T-helper 9 cell (primary cell): ENCODE measurements at places on chromosomes 2 and 18.

GRCh38 chr18:26536664-26537063 lies 11.7 kb downstream of the KCTD1 start:
- no peak for DNase-seq

- DNase-seq = no peak
Measured at GRCh38 chr2:210839450-210839849, 283.1 kb downstream of the CPS1 start.

- no peak for DNase-seq
Measured at GRCh38 chr2:74991977-74992376, 33.5 kb downstream of the POLE4 start.

DNA sequence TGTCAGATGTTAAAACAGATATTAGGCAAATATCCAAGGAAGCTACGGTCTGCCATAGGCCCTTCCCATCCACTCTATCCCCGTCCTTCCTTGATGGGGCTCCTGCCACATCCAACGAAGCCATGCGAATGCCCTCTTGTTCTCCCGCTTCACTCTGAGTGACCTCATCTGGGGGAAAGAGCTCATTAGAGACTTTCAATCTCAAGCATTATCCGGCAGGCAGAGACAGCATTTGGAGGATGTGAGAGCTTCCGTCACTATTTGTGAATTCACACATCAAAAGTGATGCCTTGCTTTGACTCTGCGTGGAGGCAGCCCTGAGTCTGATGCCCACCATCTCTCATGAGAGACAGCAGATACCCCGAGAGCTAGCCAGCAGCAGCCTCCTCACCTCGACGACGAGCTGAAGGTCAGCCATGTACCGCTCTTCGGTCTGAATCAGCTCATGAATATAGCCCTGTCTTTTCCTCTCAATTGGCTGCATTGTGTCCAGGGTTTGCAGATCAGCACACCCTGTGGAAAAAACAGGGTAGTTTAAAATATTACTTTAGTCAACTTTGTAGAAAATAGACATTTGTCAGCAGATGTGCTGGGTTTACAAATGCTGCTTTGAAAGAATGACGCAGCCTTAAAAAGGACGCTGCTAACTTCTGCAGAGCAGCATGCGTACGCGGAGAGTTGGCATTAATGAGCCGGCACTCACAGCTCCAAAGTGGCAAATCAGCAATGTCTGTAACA lies 45.9 kb downstream of the FAM228A start:
- DNase-seq = no peak

DNA sequence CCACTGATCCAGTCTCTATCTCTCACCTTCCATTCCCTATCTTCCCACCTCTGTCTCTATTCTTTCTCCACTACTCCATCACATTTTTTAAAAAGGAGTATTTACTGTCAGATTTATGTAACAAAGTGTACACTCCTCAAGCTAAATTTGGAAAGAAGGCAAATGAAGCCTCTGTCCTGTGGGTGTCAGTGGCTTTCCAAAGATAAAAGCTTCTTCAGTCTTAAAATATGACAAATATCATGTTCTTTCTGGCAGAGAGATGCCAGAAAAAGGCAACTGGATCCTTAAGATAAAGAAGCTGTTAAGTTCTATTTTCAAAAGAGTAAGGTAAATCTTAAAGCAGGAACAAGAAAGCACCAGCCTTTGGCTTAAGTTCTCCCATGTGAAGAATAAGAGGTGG lies 7.1 kb downstream of the DUSP11 start:
- no peak for DNase-seq

- no peak for DNase-seq
Measured at GRCh38 chr2:120313695-120314615, 32.0 kb upstream of the INHBB start.

- DNase-seq = no peak
Measured at GRCh38 chr2:166539340-166540162, 45.5 kb upstream of the SCN7A start.

DNA sequence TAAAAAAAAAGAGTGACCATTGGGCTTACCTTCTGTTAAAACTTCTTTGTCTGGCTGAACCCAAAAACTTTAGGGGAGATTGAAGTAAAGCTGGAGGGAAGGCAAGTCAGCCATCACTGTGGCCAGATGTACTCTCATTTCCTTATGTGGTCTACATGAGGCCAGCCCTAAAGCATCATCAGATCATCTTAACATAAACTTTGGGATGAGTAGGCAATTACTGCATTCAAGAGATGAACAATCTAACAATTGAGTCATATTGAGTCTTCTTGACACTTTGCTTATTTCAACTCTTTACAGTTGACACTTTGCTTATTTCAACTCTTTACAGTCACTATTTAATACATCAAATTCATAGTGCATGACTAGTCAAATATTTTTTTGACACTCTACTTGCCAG lies 155.6 kb downstream of the QPCT start:
- DNase-seq = no peak

- DNase-seq = no peak
Measured at GRCh38 chr18:75249672-75250470, 39.3 kb downstream of the TSHZ1 start.

GRCh38 chr18:32271672-32272208 lies 81.9 kb downstream of the MEP1B start:
- no peak for DNase-seq

DNA sequence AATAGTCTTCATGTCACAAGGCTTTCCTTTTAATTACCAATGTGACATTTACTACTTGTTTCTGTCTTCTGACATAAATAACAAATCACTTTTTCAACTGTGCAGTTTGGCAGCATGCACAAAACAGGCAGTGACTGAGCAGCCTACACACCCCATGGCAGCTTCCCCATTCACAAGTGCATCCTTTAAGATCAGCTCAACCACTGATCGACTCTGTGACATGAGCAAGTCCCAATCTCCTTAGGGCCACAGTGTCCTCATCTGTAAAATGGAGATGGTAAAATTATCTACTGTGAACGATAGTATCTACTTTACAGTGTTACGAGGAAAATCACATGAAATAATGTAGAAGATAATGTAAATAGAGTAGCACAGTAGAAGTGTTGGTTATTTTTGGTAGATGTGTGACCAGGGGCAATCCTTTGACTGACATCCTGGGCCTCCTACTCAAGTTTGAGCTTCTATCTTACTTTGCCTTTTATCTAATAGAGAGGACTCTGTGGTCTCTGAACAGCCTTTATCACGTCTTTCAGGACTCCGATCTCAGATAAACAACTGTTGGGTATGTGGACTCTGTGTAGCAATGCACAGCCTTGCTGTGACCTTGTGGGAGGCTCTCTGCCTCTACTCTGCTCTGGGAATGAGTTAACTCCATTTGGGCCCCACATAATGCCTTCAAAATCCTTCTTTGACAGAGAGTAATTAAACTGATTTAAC lies 120.6 kb downstream of the PIGN start:
- DNase-seq = no peak

DNA sequence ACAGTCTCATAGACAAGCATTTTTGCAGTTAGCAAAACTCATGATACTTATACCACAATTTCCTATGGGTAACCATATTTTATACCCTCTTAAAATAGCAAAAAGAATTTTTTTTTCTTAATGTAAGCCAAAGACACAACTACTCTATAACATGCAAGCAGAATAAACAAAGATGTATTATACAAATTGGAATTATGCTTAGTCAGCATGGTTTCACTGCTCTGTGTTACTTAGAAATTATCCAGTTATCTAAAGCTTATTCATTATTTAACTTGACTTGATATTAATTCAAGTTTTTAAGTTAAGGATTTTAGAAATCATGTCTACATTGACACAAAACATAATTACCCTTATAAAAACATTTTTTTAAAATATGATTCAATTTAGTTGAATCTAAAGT lies 449.8 kb upstream of the CDH2 start:
- no peak for DNase-seq

DNA sequence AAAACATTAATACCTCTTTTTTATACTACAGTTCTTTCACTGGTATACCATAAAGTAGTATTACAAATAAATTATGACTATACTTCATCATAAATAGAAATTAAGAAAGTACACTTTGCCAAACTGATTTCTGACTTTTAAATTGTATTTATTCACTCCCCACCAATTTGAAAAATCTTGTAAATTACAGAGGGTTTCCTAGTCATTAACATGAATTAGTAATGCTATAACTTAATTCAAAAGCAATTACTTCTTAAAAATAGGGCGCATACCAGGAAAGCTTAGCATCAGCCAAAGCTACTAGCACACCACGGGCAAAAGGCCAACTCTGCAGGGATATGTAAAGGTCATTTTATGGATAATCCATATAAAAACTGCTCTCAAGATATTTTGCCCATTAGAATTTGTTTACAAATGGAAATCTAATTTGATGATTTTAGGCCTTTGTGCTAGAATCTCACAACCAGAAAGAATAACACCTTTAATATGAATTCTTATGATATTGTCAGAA lies 142.3 kb downstream of the PIGN start:
- no peak for DNase-seq

DNA sequence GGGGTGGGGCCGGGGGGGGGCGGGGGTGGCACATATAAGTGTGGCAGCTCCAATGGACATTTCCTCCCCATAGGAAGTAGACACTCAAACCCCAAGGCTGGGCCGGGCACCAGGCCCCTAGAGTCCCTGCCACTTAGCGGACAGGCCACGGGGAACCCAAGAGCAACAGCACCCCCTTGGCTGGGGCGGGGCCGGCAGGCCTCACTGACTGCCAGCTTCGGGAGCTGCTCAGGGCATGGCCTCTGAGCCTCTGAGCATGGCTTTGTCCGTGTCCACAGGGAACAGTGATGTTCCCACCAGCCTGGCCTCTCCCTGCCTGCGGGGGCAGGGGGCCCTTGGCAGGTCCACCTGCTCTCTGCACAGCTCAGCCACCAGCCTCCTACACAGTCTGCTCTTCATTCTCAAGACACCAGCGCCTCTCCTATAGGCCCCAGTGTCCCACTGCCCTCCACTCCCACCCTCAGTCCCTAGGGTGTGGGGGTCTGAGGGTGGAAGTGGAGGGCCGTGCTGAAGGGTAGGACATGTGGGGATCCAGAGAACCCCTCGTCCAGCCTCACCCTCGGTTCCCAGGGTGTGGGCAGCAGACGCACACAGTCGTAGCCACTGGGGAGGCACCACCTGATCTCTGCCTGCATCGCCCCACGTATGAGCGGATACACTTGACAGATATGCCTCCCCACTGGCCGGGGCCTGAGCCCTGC lies 106.7 kb downstream of the FAM210A start:
- no peak for DNase-seq

- DNase-seq = no peak
Measured at GRCh38 chr2:168030862-168031624, 216.4 kb downstream of the STK39 start.

DNA sequence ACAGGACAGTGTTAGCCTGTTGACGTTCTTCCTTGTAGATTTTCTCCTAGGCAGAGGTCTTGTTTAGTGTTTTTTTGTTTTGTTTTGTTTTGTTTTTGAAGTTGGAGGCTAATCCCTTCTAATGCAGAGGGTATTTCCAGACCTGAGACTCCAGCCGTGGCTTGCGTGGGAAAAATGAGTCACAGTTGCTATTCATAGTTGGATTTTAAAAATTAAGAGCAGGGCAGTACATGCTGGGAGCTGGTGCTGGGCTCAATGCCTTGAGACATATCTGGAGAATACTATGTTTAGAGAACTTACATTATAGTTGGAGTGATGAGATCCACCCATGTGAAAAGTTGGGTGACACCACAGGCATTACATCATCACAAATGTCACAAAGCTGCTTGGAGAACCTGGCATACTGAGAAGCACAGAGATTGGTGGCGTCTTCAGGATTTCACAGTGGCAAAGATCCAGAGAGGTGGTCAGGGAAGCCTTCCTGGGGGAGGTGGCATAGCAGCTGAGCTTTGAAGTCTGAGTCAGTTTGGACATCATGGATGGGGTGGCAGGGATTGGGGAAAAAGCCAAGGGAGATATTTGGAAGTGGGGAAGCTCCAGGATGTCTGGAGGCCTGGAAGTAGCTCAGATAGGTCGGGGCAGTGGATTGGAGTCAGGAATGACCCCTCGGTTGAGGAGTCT lies 249.4 kb downstream of the LOXHD1 start:
- DNase-seq = no peak

DNA sequence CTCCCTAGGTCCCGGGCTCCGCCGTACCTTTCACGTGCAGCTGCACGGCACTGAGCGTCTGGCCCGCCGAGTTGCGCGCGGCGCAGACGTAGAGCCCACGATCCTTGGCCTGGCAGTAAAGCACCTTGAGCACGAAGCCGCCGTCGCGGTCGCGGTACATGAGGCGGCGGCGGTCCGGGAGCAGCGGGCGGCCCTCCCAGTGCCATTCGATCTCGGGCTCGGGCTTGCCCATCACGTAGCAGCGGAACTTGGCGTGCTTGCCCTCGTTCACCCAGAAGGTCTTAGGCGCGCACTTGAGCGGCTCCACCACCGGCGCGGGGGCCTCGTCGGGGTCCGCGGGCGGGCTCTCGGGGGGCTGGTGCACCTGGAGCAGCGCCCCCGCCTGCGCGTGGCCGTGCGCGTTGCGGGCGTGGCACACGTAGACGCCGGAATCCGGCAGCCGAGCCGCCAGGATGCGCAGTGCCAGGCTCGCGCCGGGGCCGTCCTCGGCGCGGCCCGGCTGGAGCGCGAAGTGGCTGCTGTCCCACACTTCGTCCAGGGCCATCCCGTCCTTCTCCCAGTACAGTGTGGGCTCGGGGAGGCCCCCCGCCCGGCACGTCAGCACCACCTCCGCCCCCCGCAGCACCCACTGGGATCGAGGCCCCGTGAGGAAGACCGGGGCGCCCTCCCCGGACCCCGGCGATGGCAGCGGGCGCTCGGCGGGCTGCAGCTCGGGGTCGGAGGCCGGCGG lies 980 bp downstream of the OBSL1 start:
- no peak for DNase-seq

- DNase-seq = no peak
Measured at GRCh38 chr2:152298754-152299153, 36.2 kb upstream of the FMNL2 start.

- no peak for DNase-seq
Measured at GRCh38 chr2:199575416-199575815, 117.7 kb upstream of the SATB2 start.

DNA sequence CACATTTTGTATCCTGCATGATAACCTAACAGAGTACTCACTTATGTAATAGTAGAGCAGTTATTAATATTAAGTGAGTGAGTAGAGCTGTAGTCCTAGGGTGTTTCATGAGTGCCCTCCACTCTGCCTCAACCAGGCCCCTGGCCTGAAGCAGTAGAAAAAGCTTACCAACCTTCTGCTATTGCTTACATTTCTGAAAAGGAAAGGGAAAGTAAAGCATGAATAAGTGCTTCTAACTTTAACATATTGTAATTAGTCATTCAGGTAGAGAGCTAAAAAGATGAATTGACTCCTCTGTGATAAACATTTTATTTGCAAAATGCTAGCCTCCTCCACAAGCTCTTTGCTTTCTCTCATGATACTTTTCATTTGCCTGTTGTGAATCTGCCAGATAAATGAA lies 94.7 kb upstream of the RPE start:
- DNase-seq = no peak

DNA sequence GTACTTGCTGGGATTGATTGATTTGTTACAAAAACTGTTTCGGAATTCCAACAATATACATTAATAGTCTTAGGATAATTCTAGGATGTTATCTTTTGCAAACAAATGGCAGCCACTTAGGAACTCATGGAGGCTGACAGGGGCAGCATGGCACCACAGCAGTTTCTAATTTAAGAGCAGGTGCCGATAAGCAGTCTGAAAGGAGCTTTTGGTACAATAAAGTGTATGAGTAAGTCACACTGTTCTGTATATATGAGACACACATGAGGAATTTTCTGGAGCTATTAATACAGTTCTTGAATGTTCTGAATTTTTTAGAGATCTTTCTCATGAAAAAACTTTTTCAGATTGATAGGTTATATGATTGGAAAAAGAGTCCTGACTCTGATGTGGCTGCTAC lies 52.2 kb downstream of the EIF5B start:
- DNase-seq = no peak

- no peak for DNase-seq
Measured at GRCh38 chr18:23945416-23946079, 69.0 kb upstream of the TTC39C start.

- DNase-seq = no peak
Measured at GRCh38 chr2:161842736-161843433, 218.7 kb downstream of the SLC4A10 start.
